BE2C (cell line): ENCODE measurements at places on chromosomes 3 and 15.

DNA sequence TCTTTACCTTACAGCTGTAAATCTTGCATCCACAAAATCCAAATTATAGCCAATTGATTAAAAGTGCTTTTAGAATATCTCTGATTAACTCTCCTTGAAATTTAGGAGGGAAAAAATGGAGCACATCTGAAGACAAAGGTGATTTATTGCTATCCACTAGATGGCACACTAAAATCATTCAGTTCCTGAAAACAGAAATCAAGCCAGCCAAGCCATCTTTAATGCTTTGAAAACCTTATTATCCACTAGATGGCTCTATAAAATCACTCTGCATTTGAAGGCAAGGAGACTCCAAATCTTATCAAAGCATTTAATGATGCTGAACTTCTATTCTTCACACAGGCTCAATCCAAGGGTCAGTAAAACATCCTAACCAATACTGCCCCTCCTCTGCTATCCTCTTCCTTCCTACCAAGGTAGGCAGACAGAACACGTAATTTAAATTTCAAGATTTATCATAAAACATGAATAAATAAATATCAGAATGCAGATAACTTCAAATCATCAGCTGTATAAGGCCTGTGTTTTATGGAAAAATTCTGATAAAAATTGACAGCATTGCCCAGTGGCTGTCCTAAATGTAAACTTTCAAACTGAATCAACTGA is 48.4 kb downstream of the GOLIM4 start:
- no peak for DNase-seq

DNA sequence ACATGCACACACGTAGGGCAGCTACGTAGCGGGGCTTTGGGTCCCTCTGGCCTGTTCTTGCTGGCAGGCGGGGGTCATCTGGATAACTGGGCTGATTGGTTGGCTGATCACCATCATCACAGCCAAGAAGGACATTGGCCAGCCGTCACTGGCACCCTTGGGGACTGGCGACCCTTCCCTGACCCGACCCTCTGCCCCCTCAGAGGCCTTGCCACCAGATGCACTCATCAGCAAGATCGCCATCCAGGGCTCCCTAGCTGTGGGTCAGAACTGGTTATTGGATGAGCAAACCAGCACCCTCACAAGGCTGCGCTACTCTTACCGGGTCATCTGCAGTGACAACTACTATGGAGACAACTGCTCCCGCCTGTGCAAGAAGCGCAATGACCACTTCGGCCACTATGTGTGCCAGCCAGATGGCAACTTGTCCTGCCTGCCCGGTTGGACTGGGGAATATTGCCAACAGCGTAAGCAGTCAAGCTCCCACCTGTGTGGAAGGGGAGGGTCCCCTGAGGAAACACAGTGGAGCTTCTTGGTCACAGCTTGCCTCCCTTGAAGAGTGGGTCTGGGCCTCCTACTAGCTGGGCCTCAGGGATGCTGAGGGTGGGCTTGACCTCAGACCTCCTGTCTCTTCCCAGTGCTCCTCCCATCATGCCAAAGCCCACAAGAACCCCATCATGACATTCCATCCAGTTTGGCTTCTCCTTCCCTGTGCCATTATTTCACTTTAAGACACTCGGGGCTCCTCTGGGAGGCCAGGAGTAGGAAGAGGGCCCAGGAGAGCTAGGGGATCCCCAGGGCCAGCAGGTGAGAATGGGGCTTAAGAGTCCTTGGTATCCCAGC is 2.4 kb downstream of the DLL4 start:
- DNase-seq = no peak

- DNase-seq = peak; percentile 82
These were observed 523.6 kb upstream of the LMCD1 start for GRCh38 chr3:7978087-7978422.

DNA sequence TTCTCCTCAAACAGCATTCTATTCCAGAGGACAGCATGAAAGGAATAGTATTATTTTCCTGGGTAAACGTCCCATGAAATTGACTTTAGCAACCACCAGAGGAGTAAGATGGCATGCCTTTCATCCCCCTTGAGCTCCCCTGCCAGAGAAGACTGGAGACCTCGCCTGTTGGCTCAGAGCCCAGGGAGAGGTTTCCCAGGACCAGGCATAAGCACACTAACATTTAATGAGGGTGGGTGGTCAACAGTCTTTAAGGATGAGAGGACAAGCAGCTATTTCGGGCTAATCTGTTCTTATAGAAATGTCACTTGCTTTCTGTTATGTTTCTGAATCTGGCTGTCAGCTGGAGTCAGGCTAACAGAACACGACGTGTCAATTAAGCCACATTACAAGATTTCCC is 390.5 kb downstream of the GABRG3 start:
- peak; percentile 43 for DNase-seq

DNA sequence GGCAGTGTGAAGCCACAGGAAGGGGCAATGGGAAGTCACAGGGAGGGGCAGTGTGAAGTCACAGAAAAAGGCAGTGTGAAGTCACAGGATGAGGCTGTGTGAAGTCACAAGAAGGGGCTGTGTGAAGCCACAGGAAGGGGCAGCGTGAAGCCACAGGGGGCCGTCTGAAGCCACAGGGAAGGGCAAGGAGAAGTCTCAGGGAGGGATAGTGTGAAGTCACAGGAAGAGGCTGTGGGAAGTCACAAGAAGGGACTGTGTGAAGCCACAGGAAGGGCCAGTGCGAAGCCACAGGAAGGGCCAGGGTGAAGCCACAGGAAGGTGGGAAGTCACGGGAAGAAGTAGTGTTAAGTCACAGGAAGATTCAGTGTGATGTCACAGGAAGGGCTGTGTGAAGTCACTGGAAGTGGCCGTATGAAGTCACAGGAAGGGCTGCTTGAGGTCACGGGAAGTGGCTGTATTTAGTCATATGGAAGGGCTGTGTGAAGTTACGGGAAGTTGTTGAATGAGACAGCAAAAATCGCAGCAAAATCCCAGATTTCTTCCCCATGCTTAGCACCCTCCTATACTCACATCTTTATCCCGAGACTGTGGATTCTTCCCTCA is 38.6 kb downstream of the GASK1A start:
- no peak for DNase-seq

DNA sequence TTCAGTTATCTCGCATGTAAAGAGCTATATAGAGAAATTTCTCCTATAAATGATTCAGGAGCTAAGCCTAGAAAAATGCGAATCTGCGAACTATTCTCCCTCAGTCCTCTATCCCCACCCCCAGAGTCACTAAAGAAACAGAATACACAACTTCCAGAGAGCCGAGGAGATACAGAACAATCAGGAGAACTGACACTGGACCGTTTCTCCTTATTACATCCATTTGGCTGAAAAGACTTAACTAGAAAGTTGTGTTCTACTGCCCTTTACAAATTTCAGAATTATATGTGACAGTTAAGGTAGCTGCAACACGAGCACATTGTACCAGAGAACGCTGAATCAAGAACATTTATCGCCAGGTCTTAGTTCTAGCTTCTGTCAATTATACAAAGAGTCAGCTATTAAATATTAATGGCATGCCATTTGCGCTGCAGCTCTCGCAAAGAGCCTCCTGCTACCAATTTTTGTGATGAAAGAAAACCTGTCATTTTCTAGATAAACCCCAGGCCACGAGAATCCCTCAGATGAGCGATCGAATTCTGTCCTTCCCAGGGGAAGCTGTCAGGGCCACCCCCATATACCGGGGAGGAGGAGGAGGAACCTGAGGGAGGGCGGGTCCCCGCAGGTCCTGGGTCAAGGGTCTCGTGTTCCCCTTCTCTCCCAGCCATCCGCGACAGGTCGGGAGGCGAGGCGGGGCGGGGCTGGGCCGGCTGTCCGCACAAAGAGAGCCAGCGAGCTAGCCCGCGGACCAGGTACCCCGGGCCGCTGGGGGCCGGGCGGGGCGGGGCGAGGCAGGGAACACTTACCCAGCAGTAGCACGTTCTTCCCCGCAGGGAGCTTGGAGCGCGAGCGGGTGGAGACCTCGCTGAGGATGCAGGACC is 878 bp downstream of the DYNC1LI1 start:
- peak; percentile 60 for DNase-seq

GRCh38 chr3:15753056-15753710 is 44.6 kb downstream of the ANKRD28 start:
- DNase-seq = no peak

DNA sequence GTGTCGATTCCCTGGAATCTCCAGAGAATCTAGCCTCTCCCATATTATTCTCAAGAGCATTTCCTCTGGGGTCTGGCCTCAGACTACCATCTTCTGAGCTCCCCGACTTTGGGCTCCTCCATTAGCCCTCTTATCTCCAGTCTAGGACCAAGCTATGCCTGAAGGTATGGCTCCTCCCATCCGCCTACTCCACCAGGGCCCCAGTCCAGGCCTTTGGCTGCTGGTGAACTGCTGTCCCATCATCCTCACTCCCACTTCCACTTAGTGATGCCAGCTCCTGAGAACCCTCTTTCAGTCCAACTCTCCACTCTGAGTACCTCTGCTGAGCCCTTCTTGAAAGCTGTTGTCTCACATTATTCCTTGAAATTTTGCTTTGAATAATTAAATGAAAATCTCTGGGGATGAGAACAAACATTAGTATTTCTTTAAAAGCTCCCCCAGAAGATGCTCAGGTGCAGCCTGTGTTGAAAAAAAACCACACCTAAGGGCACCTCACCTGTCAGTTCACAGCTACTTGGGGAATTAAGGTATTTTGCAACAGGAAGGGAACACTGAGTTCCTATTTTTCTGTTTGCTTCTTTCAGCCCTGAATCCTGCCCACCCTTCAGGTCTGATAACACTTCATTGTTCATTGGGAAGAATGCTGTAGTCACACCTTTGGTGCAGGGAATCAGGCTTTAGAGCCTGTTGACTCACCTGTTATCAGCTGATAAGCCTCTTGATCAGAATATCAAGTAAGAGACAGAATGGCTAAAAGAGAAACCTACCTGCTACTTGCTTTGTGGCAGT is 9.5 kb downstream of the CLDN18 start:
- DNase-seq = no peak

- no peak for DNase-seq
These were observed 38.4 kb upstream of the FURIN start for GRCh38 chr15:90829942-90830440.

- no peak for DNase-seq
These were observed 235.9 kb upstream of the CTDSPL start for GRCh38 chr3:37625690-37626360.

- no peak for DNase-seq
These were observed 2.8 kb upstream of the DNAH1 start for GRCh38 chr3:52313188-52313773.

DNA sequence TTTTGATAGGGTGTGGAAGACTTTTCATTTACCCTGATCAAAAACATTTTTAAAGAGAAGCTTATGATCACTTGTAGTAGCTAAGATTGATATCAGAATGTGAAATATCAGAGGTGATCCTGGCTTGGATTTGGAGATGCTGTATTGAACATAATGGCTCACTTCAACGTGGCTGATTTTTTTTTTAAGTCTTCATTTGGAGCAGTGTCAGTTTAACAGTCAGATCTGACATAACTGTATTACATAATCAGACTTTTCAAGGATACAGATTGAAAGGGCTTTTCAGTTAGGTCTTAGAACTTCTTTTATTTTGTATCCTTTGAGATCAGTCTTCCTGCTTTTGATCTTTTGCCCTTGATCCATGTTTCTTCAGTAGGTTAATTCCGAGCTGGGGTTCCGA is 98.5 kb downstream of the ITPR1 start:
- DNase-seq = no peak

- peak; percentile 2 for DNase-seq
These were observed 138.5 kb downstream of the ARPP21 start for GRCh38 chr3:35777563-35778554.

- DNase-seq = no peak
These were observed 81.7 kb downstream of the TAMM41 start for GRCh38 chr3:11764931-11765363.

GRCh38 chr3:48082580-48083184 is 66.5 kb upstream of the MAP4 start:
- DNase-seq = no peak

GRCh38 chr3:65996589-65996988 is 42.1 kb downstream of the MAGI1 start:
- DNase-seq = no peak

GRCh38 chr15:80942266-80942665 is 47.4 kb downstream of the MESD start:
- DNase-seq = no peak
